HFFc6 (cell line): ENCODE measurements at places on chromosomes 7 and 10. TPM values are rescaled to one million over a fixed set of nuclear protein-coding genes. Genes with fewer than 3 reads are reported as not detected.

GRCh38 chr10:31028081-31028480 lies 3.6 kb downstream of the ZNF438 start:
- no peak for DNase-seq

The DLX5 gene
- not detected in 3 replicates for total RNA-seq

GRCh38 chr10:118901380-118901779 lies 128.1 kb upstream of the NANOS1 start:
- no peak for DNase-seq

The SPDYE5 gene
- total RNA-seq, result not detected in 2 replicates

- no peak for DNase-seq
Observed at GRCh38 chr10:106830006-106830405, 334.5 kb downstream of the SORCS1 start.

The C10orf62 gene
- total RNA-seq, result not detected in 3 replicates

GRCh38 chr7:41035794-41036193 lies 667.1 kb downstream of the INHBA start:
- DNase-seq, result no peak

GRCh38 chr7:94874036-94874785 lies 33.2 kb upstream of the PPP1R9A start:
- no peak for DNase-seq
